ENCODE measurements at places on chromosomes 6 and 20. TPM values are rescaled to one million over a fixed set of nuclear protein-coding genes. Genes with fewer than 3 reads are reported as not detected.

The METTL24 gene
- total RNA-seq: not detected

The MAPK13 gene
- 63.5 TPM for total RNA-seq

The TNFRSF21 gene
- total RNA-seq: 0.92 TPM

The FAM184A gene
- total RNA-seq: 2.9 TPM

The PNPLA1 gene
- not detected for total RNA-seq

The COL10A1 gene
- not detected for total RNA-seq

The MRS2 gene
- total RNA-seq: 4.6 TPM

The DDX39B gene
- 498 TPM for total RNA-seq

The PROCR gene
- 0.33 TPM for total RNA-seq

The CLPSL1 gene
- not detected for total RNA-seq

The BIRC7 gene
- not detected for total RNA-seq

DNA sequence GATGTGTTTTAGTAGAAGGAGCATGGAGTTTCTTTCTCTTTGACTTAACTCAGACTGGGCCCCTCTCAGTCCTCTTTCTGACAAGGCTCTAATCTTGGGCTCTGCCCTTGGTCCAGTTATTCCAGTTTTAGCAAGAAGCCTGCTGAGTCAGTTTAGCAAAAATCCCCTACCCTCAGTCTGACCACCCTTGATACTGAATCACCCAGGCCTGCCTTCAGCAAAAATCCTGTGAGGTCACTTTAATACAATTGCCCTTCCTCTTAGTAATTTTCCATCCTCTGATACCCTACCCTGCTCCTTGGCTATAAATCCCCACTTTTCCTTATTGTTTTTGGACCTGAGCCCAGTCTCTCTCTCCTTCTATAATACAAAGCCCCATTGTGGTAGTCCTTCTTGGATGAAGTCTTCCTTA, 326.7 kb upstream of the NOX3 start:
- DNase-seq: no peak

DNA sequence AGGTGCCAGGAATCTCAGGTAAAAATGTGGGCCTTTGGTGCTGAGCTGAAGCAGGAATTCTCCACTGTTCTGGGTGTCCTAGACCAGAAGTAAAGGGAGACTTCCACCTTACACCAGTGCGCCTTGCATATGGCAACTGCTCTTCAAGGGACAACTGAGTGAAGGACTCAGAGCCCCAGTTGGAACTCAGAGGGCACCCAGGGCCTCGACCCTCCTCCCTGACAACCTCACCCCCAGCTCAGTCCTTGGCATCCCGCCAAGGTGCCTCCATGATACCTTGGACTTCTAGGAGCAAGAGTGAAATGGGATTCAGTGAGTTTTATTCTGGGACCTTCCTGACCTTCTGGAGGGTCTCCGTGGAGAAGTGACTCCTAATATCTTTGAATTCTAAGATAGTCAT, 153.7 kb upstream of the PROKR2 start:
- no peak for DNase-seq

DNA sequence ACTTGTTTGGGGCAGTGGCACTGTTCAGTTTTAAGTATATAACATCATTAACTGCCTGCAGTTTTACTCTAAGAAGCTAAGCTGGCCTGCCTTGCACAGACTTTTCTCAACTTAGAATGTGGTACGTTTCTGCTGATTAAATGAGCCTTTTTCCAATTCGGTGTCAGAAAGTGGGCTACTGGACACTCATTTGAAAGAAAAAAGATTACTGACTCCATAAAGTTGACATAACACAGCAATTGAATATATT, 2.1 kb downstream of the ZMYND8 start:
- DNase-seq: no peak

DNA sequence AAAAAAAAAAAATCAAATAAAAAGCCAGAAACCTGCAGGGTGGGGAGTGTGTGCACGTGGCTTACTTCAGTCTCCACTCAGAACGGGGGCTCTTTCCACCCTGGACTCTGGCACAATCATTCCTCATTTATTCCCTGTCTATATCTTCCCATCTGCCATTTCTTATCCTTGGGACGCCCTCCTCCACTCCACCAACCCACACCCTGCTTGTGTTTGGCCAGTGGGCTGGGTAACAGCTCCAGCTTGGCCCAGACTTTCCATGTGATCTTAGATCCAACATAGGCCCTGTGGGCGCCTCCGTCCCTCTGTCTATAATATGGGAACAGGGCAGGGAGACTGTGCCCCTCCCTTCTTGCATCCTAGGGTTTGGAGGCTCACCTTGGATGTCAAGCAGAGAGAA, 68.1 kb downstream of the CD40 start:
- DNase-seq: no peak

GRCh38 chr6:7805850-7806214, 79.9 kb downstream of the BMP6 start:
- no peak for DNase-seq

DNA sequence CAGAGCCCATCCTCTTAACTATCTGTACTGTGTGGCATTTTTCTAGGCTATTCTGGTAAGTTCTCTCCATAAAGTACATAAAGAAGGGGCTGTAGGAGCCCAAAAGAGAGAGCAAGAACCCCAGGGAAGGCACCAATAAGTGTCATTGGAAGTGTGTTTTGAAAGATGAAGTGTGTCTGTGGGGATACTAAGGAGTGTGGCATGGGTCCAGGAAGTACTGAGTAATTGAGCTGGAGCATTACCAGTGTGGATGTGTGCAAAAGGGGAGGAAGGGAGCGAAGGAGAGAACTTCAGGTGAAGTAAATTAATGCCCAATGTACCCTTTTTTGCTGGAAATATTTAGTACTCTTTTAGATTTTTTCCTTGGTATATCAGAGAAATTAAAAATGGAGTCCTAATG, 63.9 kb downstream of the KCNS1 start:
- no peak for DNase-seq

DNA sequence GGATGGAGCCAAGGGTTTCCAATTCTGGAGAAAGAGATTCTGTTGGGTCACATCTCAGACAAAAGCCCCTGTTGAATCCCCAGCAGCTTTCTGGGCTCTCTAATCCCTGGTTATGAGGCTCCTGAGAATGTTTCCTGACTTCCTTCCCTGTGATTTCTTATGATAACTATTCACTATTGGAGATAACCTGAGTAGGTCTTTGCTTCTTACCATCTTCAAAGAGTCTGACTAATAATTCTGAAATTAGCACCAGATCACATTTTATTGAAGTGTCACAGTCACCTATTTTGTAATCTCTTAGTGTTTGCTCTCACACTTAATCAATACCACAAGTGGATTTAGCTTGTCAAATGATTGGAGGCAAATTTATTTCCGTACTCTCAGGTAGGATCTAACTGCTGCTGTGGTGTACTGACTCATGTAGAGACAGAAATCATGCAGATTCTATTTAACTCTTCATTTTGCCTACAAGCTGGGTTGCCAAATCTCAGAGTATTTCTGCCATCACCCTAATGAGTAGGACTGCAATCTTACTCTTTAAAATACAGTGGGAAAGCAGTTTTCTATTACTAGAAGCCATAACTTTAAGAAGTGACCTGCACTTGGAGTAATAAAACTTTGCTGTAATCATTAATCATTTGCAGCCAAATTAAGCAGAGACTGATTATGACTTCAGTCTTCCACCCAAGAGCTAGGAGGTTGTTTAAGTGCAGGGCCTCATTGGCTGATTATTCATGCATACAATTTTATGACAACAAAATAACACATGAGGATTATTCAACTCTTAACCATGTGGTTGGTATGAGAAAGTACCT, 422.1 kb downstream of the EPM2A start:
- no peak for DNase-seq

DNA sequence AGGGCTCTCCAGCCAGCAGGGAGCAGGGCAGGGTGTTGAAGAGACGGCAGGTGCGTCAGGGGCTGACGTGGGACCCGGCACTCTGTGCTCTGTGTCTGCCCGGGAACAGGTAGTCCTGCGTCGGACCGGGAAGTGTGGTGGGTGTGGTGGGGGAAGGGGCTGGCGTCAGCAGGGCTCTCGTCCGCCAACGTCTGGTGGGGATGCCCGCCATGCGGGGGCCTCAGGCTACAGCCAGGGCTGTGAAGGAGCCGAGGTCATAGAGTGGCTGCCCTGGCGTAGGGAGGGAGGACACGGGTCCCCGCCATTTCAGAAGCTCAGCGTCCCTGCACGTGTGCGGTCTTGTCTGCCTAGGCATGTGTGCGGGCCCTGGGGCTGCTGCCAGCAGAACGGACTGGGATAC, 25.3 kb downstream of the DNAJC5 start:
- DNase-seq: no peak

DNA sequence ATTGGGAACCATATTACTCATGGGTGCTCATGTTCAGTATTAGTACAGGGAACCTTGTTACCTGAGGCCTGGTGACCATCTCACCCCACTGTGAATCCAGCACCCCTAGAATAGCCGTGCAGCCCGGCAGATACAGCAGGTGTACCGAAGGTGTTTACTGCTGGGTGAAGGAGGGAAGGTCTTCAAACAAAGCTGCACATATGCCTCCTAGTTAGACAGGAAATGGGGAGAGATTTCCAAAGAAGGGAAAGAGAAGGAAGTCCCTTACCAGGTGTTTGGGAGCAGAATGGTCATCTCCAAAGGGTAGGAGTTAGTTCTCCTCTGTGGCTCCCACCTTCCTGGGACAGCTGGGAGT, 2.4 kb upstream of the CST1 start:
- DNase-seq: no peak

- no peak for DNase-seq
These were observed 206.3 kb downstream of the QKI start for GRCh38 chr6:163620670-163621330.

DNA sequence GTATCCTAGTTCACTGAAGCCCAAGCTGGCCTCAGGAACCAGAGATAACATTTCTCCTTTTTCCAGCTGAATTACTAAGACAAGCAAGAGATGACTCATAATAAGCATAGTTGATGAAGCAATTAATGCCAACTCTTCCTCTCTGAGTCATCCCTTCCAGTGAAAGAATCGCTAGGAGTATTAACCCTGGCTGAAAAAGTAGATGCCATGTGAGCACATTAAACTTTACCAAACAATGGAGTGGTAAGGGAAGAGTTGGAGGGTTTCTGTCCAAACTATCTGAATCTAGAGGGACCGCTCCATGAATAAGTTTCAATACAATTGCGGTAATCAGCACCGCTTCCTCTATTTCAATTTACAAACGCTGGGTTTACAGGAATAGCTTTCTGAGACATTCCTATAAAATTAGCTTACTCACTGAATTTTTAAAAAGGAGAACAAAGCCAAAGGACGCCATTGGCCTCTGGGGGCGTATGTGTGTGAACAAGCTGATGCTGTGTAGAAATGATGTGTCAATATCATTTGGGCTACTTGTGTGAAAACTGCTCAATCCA, 48.3 kb downstream of the ATXN1 start:
- DNase-seq: no peak

GRCh38 chr6:13593103-13593502, 18.7 kb downstream of the SIRT5 start:
- DNase-seq: no peak

GRCh38 chr6:112207131-112207530, 47.2 kb downstream of the LAMA4 start:
- no peak for DNase-seq

DNA sequence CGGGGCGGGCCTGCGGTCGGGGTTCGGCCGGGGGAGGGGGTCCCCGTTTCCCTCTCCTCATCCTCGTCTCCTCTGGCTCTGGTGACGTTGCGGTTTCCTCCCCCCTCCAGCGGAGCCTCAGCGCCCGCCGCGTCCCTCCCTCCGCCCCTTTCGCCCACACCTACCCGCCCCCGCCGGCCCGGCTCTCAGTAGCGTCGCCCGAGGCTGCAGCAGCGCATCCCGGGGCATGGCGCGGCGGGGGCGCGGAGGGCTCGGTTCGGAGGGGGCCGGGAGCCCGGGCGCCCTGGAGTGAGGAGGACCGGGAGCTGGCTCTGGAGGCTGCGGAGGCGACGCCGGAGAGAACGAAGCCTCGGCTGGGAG, at the start of gene DSE:
Gene DSE (plus strand): TSS at position 188 of the 360 bp plus-strand sequence. CDS start 28,304 bp downstream, outside the sequence.
- DNase-seq: peak; percentile 38

DNA sequence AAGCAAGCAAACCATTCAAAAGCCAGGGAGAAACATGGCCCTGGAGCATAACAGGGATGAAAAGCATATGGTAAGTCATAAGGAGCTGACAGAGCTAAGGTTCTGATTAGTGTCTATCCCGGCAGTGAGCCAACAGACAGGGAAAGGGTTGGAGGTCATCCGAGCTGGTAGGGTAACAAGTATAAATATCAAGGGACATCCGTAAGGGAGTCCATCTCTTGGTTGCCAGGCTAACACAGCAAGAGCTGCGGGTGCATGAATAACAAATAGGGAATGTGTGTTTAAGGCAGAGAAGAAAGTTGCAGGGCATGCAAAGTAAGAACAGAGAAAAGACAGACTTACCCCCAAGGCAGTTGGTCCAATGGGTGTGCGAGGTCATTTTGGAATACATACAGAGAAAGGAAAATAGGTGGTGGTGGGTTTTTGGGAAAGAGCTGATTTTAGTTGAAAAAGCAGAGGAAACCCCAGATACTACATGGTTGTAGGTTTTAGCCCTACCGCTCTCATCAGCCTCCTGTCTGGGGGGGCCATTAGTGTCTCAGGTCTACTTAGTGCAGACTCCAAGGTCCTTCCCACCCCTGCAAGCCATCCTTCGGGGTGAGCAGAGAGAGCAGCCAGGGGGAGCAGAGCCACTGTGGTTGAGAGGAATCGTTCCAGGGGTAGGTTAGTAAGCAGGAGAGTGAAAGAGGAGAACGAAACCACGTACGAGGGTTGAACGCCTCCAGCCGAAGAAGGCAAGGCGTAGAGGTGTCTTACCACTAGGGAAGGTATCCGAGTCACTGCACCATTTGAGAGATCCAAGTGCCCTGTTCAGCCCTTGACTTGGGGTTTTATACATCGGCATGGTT, at the start of gene ERVFRD-1:
Gene ERVFRD-1 (minus strand): TSS at position 805 of the 848 bp plus-strand sequence. CDS start 6,415 bp downstream, outside the sequence.
- DNase-seq: no peak

DNA sequence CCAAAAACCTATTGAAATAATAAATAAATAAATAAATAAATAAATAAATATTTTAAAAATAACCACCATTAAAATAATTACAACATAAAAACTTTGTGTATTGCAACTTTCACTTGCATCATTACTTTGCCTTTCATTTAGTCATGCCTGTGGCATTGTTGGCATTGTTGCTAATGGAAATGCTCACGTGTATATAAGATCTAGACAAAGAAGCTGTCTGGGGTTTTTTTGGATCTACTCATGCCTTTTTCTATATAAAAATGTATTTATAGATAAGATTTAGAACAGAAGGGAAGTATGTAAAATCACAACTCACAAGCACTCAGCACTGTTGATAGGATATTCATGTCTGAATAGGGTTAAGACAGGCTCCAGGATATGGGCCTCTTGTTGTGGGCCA, 27.9 kb downstream of the GFRA4 start:
- DNase-seq: no peak

- no peak for DNase-seq
These were observed 69.7 kb downstream of the STK35 start for GRCh38 chr20:2171266-2171790.

DNA sequence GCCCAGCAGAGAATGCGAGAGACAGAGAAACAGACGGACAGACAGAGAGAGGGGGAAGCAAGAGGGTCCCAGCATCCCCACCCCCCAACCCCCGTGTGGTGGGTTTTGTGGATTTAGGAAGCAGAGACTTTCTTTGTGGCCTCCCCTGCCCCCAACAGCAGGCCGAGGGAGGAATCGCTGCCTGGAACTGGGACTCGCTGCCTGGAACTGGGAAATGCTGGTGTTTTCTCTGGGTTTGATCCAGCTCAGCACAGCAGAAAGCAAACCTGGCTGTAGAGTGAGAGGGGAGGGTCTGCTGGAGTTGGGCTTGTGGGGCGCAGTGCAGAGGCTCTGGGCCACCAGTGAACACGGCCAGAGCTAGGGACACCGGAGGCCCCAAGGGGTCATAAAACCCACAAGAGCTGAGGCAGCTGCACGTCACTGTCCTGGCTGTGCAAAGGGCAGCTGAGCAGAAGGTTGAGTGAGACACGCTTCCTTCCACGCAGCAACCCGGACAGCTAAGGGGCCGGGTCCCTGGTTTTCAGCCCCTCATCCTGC, 181.8 kb downstream of the TAF4 start:
- no peak for DNase-seq
